ENCODE measurements at places on chromosomes 6 and 20. TPM values are rescaled to one million over a fixed set of nuclear protein-coding genes. Genes with fewer than 3 reads are reported as not detected.

DNA sequence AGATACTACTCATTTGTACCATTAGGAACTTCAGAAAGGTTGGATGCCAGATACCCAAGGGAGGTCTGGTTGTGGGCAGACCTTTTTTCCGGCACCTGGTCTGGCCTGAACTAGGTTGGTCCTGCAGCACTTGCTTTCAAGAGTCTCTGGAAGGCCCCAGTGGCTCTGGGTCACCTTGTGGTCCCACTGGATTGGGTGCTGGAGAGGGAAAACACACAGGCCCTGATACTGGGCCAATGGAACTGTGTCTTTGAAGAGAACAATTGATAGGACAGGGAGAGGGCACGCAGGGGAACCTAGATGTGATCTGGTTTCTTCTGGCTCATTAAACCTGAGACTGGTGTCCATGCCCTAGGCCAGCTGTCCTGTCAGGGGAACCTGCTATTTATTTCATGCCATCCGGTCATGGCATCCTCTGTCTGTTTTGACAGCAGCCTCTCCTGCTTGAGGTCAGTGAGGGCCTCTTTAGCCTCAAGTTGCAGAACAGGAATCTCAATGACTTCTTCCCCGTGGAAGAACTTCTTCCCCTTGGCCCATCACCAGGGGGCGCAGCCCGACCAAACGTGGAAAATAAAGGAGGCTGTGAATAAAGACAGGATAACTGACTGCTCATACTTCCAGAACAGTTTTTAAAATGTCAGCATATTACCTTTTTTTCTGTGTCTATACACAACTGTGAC, 25.0 kb downstream of the TAF8 start:
- DNase-seq: peak; percentile 26

GRCh38 chr6:5384276-5384675, 123.0 kb downstream of the FARS2 start:
- no peak for DNase-seq

- no peak for DNase-seq
These were observed 25.9 kb downstream of the KIZ start for GRCh38 chr20:21151791-21152190.

DNA sequence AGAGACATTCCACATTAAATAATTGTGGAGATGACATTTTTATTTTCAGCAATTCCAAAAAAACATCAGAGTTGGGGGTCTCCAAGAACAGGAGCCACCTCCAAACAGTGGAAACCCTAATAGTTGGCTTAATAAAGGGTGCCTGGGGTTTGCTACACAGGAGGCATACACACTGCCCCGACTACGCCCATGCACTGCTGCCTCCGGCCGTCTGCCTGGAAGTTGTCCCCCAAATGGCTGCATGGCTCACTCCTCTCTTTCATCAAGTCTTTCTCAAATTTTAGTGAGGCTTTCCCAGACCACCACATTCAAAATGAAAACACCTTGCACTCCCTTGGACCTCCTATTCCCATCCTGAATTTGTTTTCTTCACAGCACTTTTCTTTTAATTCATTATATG, 58.8 kb downstream of the ZMYND8 start:
- DNase-seq: no peak

- DNase-seq: no peak
These were observed 165.1 kb downstream of the LMBRD1 start for GRCh38 chr6:69631552-69632346.

DNA sequence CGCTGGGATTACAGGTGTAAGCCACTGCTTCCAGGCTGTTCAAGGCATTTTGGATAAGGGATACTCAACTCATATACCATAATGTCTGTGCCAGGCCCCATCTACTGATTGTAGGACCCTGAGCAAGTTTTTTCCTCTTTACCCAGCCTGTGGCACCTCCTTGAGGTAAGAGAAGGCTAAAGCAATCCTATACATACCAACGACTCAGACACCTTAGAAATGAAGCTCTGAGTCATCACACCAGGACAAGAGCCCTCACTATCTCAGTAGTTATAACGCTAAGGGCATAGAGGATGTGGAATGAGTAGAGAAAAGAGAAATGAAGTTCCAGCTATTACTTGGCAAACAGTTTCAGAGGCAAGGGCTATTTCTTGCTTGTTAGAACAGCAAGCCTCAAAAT, 16.9 kb downstream of the NDRG3 start:
- no peak for DNase-seq

DNA sequence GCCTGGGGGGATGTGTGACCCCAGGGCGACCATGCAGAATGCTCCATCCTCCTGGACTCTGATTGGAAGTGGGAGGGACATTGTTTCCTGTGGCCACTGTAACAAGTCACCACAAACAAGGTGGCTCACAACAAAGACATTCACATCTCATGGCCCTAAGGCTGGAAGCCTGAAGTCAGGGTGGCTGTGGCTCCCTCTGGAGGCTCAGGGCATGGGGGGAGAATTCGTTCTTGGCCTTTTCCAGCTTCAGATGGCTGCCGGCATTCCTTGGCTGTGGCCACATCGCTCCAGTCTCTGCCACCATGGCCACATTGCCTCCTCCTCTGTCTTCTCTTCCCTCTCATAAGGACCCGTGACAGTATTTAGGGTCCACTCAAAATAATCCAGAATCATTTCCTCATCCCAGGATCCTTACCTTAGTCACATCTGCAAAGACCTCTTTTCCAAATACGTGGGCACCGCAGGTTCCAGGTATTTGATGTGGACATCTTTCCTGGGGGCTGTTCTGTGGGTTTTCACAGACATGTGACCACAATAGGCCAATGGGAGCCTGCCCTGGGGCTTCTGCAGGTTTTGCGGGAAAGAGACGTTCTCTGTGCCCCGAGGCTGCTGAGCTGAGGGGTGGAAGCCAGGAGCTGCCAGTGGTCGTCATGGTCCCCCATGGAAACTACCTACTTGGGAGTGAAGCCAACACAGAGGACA, 249.3 kb downstream of the PREX1 start:
- DNase-seq: no peak

DNA sequence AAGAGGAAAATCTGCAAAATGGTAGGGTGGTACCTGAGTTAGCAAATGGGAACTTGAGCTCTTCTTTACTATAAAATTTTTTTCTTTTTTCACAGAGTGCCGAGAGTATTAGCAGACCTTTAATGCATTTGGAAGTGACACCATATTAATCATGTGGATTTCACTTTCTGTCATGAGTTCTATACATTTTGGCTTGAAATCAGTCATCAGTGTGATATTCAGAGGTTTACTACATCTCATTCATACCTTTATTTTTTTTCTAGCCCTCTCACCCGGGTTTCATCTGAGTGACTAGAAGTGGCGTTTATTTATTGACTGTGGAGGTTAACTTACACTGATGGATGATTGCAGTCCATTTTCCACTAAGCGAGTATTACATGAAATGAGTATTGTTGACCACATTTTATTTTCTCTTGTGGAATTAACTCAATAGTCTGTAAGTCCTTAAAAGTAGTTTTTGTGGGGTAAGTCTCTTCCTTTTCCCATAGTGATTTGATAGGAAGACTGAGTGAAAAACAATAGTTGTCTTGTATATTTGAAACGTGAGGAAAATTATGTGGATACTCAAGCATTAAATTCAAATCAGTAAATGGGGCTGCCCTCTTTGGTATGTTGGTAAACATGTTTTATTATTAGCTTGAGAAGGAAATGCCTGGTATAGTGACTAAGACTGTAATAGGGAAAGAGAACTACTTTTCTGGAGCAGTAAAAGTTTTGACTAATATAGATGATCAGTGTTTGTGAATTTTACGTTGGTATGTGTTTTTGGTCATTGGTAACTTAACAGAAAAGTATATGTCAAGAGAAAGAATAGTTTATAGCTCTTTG, 55.5 kb downstream of the JARID2 start:
- DNase-seq: no peak

DNA sequence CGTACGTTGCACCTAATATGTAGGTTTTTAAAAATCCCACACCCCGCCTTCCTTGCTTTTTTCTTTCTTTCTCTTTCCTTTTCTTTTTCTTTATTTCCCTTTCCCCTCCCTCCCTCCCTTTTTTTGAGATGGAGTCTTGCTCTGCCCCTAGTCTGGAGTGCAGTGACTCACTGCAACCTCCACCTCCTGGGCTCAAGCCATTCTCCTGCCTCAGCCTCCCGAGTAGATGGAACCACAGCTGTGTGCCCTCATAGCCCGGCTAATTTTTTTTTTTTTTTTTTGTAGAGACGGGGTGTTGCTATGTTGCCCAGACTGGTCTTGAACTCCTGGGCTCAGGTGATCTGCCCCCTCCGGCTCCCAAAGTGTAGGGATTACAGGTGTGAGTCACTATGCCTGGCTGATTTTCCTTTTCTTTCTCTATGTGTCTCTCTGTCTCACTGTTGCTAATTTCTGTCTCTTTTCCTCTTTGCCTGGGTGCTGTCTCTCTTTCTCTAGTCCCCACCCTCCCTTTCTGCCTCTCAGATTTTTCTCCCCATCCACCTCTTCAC, 61.2 kb downstream of the SRC start:
- no peak for DNase-seq

DNA sequence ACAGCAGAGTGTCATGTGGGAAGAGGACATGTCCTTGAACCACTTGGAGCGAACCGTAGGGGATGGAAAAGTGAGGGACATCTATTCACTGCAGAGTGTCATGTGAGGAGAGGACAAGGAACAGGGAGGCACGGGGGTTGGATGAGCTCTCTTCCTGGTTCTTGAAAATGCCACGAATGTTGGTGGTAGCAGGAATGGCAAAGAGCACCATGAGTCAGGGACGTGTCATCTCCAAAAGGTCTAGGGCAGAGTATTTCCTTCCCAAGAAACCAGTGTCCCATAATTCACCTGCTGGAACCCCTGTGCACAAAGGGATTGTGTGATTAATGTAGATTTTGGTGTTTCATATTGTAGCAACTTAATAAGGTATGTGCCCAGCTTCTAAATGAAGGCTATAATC, 136.8 kb downstream of the BFSP1 start:
- DNase-seq: no peak

DNA sequence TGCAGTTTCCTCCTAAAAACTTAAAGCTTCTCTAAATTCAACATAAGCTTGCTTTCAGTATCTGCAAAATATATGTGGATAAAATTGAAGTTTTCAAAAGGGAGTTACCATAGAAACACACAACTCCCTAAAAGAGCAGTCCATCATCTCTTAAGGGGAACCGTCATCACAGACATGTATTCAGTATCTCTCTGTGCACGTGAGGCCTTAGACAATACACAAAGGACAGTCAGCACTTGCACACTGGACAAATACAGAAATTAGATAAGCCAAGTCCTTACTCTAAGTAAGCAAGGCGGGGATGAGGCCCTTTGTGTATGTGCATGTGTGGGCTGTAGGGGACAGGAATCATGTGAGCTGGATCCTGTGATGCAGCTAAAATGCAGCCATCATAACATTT, 136.6 kb downstream of the BACH2 start:
- no peak for DNase-seq

DNA sequence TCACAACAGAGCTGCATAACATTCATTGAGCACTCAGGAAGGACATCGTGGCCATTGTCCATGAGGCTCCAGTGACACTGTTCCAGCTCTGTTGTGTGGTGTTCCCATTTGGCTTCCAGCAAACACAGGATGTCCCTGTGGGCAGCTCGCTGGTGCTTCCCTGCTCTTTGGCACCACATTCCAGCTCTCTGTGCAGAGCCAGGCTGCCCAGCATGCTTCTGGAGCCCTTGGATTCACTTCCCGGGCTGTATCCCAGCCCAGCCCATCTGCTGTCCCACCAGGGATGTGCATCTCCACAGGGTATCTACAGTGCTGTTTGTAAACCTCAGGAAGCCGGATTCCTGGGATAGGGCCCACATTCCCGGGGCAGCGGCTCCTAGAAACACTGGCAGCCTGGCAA, 57.2 kb downstream of the CTCFL start:
- DNase-seq: no peak

GRCh38 chr6:138406443-138406842, 2.4 kb downstream of the HEBP2 start:
- DNase-seq: no peak

DNA sequence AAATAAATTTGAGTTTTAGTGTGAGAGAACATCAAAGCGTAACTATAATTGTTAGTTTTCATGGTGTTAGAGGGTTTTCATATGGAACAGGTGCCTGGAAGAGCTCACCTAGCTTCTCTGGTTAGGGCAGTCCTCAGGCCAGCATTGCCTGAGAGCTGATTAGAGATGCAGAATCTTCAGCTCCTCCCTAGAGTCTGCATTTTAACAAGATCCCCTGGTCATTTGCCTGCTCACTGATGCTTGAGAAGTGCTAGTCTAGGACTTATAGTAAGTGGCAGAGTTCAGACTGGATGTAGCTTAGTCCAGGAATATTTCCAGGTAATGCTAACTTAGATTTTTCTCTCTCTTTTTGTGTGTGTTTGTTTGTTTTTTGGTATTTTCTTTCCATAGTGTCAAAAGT, 21.7 kb upstream of the SMIM26 start:
- DNase-seq: no peak

GRCh38 chr20:32682508-32682987, 8.8 kb upstream of the C20orf203 start:
- no peak for DNase-seq

DNA sequence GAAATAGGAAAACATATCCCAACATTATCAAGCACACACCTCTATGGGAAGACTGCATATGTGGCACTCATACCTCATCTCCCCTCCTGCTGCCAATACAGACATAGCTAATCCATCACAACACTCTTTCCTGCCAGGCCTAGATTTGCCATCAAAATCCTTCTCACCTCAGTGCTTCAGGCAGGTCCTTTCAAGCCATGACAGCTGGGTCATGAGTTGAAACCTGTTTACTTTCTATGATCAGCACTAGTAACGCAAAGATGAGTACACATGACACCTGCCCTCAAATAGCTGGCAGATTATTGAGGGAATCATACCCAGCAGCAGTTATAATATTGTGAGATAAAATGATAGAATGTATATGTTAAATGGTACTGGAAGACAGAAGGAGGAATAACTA, 183.1 kb downstream of the AIG1 start:
- no peak for DNase-seq

DNA sequence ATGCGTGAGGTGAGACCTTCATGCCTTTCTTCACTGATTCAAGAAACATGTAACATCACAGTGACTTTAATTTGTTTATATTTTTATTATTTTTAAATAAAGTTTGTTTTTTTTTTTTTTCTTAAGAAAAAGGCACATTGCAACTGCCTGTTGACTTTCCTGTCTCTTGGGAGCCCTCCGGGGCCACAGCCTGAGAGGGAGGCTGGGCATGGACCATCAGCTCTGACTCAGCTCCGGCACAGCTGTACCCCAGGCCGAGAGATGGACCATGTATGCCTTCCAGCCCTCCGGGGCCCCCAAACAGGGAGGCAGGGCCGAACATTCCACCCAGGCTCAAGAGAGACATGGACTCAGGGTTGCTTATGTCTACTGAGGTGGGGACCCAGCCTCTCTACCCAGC, 99.9 kb downstream of the NFATC2 start:
- no peak for DNase-seq

GRCh38 chr6:88483424-88483823, 317.3 kb upstream of the CNR1 start:
- DNase-seq: no peak

CYP24A1 gene
- 0.69 TPM for total RNA-seq

TFAP2B gene
- total RNA-seq: 0.99 TPM

KAT14 gene
- total RNA-seq: 19.6 TPM

OLIG3 gene
- total RNA-seq: 3.3 TPM

PPARD gene
- 12.8 TPM for total RNA-seq

OR2H1 gene
- total RNA-seq: not detected

PKIB gene
- total RNA-seq: 12.8 TPM

COL20A1 gene
- total RNA-seq: 10.3 TPM

IMPG1 gene
- 0.11 TPM for total RNA-seq

SCUBE3 gene
- total RNA-seq: 4.4 TPM

Data from spinal cord (tissue), 10 donors.